ENCODE measurements at places on chromosomes 4 and X.

DNA sequence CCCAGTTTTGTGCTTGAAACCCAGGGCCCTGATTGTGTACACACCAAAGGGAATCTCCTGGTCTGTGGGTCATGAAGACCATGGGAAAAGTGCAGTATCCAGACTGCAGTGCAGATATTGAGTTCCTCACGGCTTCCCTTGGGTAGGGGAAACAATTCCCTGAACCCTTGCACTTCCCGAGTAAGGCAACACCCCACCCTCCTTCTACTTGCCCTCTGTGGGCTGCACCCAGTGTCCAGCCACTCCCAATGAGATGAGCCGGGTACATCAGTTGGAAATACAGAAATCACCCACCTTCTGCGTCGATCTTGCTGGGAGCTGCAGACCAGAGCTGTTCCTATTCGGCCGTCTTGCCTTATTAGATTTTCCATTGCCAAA, 134.2 kb downstream of the FNIP2 start:
- DNase-seq: no peak

- no peak for DNase-seq
These were observed 11.3 kb downstream of the ARL13A start for GRCh38 chrX:100980608-100981497.

- no peak for DNase-seq
These were observed 80.9 kb downstream of the ZNF718 start for GRCh38 chr4:205097-205756.

- DNase-seq: no peak
These were observed 123.7 kb downstream of the ANAPC4 start for GRCh38 chr4:25500626-25501316.

DNA sequence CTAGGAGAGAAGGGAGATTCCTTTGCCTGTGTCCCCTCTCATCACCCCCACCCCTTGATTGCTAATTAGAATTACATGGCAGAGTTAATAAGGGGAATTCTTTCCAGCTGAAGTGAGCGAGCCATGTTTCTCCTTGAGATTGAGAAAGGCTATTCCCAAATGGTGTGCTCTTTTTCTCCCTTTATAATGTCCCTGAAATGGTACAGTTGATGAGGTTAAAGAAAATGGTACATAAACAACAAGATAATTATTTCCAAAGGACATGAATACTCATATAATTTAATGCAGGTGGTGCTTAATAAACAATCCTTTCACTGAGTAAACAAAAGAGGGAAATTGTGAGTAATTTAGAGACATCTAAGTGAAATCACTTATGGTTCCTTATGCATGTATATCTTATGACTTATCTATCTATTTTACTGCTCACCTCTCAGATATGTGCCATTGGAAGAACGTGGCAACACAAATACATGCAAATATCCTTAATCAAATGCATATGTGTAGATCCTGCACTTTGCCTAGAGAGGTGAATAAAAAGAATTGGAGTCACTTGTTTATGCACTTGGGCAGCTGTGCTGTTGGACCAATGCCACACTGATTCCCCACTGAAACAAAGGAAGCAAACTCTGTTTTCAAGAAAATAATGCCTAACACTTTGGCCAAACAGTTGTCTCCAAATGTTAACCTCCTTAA, 106.6 kb upstream of the WDR44 start:
- no peak for DNase-seq

GRCh38 chrX:40199704-40200103, 101.9 kb upstream of the BCOR start:
- no peak for DNase-seq

GRCh38 chr4:7909463-7910262, 30.0 kb downstream of the AFAP1 start:
- DNase-seq: no peak

DNA sequence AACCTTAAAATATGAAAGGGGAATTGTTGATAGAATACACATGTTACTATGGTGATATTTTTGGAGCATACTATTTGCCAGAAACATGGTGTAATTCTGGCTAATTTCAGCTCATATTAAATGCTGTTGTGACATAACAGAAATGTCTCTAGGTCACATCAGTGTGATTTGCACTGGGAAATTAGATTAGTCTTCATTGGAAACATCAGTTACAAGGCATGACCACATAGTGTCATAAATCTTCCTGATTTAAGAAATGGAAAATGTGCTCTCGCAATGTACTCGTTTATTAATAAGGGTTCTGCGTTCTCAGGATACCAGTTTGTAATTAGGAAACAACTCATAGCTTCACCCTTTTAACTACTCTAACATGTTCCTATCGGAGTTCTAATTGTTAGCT, 72.9 kb upstream of the GYPA start:
- DNase-seq: no peak

GRCh38 chr4:107366016-107366735, 330.1 kb upstream of the DKK2 start:
- DNase-seq: no peak
